ENCODE measurements at places on chromosomes 11 and 22.

DNA sequence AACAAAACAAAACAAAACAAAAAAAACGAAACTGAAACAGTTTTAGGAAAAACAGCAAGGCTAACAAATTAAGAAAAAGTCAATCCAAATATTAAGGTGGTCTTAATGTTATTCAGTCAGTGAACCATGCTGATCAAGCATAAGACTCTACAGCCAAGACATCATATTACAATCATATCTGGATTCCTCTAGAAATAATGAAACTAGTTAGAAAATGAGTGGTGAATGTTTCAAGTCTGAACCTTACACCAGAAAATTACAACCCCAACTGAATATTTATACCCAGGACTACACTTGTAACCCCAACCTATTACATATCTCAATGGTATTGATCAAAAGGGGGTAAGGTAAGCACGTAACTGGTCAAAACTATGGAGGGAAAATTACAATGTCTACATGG is 48.8 kb downstream of the ACAT1 start:
- no peak for DNase-seq

- no peak for DNase-seq
Observed at GRCh38 chr11:64916040-64916774, 802 bp downstream of the ATG2A start.

GRCh38 chr22:29994943-29995342 is 85.3 kb upstream of the HORMAD2 start:
- no peak for DNase-seq

DNA sequence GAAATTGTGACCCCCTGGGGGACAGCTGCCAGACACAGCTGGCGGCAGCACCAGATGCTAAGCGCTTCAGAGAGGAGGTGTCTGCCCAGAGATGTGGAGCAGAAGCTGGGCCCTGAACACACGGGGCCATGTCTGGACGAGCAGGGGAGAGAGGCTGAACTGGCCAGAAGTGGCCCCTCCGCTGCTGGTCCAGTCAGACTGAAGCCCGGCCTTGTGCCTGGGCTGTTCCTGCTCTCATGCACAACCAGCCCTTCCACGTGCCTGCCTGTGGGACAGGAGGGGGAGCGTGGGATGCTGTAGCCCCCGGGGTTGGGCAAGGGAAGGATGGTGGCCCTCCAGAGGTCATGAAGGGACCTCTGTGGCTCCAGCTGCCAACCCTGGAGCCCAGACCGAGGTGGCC is 1.8 kb downstream of the ADM2 start:
- no peak for DNase-seq

DNA sequence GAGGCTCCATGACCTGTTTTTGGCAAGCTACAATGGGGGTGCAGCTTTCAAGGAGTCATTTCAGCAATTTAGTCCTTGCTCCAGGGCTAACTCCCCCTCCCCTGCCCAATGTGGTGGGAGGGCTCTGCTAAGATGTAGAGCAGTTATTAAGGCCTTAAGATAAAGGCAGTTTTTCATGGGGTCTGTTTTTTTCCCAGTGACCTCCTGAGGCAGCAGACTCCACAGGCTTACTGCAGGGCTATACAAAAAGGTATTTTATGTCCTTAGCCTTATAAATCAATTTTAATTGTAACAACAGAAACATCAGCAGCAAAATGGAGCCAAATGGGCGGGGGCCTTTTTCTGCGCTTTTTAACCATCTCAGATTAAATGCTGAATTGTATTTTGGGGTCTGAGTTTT is 192.3 kb downstream of the KIRREL3 start:
- no peak for DNase-seq

DNA sequence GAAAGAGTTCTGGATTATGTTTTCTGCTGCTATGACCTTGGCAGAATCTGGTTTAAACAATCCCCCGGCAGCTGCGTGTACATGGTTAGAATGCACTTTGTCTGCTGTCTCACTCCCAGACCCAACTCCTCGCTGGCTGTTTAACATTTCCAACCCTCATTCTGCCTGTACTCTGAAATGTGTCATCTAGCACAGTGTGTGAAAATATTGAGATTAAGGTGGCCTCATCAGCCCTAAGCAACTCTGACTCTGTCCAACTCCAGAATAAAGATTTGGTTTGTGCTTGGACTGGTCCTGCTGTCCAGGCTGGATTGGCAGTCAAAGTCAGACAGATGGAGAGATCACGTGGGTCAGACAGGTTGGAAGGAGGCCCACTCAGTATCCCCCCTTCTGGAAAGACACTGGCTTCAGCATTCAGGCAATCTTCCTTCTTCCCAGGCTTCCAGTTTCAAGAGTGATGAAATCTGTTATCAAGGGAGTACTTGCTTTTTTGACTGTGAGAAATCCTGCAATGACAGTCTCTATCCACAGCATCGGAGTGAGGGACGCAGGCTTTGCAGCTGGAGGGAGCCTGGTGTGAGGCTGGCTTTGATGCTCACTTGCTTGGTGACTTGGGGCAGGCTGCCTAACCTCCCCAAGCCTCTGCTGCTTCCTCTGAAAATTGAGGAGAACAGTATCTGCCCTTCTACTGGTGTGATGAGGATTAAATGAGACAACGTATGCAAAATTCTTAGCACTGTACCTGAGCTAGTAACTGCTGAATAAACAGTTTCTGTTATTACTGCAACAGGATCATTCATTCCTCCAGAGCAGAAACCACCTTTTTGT is 29.8 kb downstream of the ABTB2 start:
- no peak for DNase-seq

DNA sequence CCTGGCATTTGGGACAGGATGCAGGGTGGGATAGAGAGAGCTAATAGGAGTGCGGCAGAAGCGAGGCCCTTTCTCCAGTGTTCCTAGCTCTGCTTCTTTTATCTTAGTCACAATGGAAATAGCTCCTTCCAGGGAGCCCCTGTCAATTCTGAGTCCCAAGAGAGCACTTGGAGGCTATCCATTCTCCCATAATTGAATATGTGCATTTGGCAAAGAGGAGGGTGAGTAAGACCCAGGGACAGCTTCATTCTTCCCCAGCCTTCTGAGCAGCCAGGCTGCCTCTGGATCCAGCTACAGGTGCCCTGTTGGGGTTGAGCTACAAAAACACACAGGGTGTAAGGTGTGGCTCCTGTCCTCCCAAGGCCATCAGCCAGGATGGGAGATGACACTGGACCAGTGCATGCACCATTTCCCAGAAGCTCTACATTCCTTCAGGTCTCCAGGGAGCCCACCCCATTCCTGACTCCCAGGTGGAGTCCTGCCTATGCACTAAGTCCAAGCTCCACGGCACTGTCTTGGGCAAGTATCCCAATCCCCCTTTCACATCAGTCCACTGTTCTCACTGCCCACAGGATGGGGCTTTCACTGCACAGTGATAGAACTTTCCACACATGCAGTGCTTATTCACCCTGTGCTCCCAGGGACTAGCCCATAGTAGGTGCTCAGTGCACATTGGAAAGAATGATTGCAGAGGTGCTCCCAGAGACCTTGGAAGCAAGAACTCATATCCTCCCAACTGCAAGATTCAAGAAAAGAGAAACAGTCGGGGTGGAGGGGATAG is 6.2 kb downstream of the MS4A10 start:
- DNase-seq: no peak

DNA sequence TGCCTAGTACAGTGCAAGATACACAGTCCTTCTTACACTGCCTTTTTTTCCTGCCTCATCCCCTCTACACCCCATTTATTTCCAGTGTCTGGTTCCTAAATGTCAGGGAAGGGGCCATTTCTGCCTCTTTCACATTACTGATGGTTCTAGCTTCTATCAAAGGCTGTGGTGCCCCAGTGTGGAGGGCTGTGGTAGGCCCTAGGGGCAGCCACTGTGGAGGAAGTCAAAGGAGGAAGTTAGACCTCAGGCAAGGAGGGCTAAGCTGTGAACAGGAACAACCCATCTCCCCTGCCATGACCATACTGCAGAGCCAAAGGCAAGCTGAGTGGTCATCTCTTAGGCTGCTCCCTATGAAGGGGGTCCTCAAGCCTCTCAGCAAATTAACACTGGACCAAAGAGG is 81.9 kb upstream of the CRTAM start:
- no peak for DNase-seq

- DNase-seq: no peak
Observed at GRCh38 chr11:77630157-77630710, 7.4 kb downstream of the CLNS1A start.

- no peak for DNase-seq
Observed at GRCh38 chr11:40384991-40385390, 1074.5 kb downstream of the LRRC4C start.

DNA sequence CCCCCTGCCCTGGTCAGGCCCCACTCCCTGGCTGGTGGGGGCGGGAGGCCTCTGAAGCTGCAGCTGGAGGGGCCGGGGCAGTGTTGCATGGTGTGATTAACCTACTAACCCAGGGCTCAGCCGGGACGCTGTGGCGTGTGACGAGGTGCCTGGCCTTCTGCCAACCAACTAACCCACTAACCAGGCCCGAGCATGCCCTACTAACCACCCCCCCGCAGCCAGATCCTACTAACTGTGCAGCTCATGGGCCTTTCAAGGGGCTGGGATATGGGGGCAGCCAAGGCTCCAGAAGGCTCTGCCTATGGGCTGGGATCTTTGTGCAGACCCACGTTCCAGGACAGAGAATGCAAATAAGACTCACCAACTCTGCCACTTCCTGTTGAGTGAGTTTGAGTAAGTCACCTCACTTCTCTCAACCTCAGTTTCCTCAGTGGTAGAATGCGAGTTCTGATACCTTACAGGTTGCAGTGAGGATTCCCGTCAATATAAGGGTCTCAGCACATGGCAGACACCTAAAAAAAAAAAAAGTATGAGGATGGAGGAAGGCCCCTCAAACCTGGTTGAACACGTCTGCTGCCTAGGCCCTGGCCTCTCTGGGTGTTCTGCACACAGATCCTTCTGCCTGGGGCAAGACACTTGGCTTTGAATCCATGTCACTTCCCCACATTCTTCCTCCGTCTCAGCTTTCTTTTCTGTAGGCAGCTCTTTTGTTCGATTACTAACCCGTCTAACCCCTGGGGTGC is 14.1 kb downstream of the MIAT start:
- no peak for DNase-seq

DNA sequence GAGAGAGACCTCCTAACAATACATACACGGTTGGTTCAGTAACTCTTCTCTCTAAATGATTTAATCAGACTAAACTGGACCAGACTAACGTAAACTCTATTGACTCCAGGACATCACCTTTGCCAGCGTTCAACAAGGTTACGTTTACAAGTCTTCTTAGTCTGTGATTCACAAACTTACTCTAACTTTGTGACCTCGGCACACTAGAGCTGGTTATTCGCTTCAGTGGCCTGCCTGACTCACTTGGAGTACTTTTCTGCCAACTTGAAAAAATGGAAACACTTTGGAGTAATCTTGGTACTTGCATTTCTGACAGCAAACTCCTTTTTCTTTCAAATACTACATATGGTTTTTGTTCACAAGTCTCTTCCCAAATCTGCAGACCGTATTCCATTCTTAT is 26.2 kb downstream of the MTMR2 start:
- no peak for DNase-seq

GRCh38 chr11:111694851-111695250 is 71.3 kb downstream of the PPP2R1B start:
- peak; percentile 23 for DNase-seq

DNA sequence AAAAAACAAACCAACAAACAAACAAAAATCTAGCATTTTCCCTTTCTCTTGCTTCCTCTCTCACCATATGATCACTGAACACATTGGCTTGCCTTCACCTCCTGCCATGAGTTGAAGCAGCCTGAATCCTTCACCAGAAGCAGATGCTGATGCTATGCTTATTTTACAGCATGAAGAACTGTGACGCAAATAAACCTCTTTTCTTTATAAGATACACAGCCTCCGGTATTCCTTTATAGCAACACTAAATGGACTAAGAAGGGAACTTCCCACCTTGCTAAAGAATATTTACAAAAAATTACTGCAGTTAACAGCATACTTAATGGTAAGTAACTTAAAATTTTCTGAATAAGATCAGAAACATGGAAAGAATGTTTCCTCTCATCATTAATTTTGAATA is 27.7 kb upstream of the TEAD1 start:
- no peak for DNase-seq

DNA sequence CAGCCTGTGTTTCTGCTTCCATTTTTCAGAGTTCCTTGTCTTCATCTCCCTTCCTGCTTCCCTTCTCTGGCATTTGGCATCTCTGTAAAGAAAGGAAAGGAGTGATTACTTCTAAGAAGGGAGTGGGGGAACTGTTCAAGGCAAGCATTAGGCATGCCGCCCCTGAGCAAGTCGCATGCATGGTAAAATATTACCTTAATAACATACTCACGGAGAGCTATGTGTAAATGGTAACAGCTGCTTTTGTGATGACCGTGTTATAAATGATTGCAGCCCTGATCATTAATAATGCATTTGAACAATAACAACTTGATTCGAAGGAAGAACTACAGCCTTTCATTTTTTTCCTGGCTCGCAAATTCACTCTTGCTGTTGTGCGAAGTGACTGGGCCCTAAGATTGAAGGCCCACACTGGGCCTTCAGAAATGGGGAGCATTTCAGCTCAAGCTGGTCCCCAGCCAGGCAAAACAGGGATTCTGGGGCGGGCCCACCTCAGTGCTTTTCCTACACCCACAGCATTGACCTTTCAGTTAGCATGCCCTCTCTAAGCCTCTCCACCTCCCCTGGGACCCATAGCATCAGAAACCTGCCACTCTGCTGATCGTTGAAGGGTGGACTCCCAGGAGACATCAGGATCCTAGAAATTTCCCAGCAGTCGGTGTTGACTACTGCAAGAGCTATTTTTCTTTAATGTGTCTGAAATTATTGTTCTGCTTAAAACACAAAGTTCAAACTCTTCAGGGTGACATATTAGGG is 263.0 kb upstream of the CADM1 start:
- no peak for DNase-seq

DNA sequence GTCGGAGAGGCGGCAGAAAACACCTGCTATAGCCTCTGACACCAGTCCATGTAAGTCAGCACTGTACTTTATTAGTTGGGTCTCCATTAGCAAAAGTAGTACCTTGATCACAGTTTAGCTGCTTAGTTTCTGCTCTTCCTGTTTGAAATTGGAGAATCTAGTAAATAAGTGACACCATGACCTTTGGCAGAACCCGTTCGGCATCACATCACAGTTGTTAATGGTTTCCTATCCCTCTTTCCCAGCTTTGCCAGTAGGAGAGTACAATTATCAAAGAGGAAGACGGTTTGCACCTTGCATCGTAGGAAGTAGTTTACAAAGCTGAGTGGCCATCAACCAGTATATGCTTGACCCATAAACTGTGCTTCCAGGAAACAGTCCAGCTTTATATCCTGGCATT is 101.8 kb downstream of the TRIM44 start:
- DNase-seq: no peak

DNA sequence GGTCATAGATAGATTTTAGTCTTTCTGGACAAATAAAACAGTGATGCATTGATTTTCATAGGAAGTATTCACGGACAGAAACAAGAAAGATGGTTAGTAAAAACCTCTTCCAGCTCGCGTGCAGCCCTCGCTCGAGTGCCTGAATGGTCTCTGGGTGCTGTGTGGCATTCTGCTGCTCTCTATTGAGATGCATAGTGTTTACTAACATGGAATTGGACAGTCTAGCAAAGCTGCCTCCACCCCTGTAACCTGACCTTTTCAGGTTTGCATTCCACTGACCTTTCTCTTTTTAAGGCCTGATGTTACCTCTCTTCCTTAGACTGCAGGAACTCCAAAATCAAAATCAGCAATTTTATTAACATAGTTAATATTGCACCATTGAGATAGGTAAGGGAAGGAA is 643.4 kb downstream of the JRKL start:
- no peak for DNase-seq

GRCh38 chr11:110962921-110963320 is 250.7 kb upstream of the ARHGAP20 start:
- DNase-seq: no peak
